ENCODE measurements at places on chromosomes 3 and 15.

DNA sequence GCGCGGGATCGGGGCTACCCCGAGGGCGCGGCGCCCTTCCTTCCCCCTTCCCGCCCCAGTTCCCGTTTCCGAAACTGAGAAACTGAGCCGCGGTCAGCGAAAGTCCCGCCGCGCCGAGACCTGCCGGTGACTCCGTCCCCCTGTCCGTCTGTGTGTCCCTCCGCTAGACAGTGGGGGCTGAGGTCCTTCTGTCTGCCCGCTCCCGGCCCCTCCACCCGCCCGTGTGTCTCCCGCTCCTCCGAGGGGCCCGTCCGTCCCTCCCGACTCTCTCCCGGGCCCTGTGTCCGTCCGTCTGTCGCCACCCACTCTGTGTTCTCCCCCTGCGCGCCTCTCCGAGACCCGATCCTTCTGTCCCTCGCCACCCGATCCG is 426 bp downstream of the PRKCD start:
- DNase-seq = no peak

GRCh38 chr15:85010386-85011159 is 28.9 kb downstream of the PDE8A start:
- DNase-seq = peak; percentile 48

DNA sequence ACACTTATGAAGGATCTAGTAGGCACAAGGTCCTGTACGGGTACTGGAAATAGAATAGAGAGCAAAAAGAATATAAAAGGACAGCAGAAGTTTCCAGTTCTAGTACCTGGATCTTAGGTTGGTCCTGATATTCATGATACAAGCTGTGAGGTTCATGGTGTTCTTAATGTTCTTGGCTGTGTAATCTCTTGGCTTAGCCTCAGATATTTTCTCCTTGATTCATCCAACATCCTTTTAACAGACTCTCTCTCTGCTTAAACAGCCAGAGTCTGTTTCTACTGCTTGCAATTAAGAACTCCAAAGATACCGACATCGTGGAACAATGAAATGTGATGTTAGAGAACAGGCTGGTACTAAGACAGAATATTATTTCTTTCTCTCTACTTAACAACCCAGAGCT is 49.9 kb downstream of the CNTN3 start:
- DNase-seq = no peak

DNA sequence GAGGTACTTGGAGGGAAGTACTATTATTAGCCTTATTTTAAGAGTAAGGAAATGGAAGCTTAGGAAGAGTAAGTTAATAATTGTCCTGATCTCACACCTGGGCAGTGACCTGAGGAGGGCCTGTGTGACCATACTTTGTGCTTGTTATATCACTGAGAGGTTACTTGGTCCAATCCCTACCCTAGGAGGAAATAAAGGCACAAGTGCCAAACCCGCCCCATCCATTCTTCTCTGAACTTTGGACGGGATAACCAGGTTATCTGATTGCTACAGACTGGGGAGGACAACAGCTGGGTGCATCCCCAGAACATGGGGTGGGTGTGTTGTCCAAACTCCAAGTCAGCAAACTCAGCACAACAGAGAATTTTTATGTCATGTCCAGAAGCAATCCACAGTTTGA is 77.7 kb upstream of the NR2E3 start:
- DNase-seq = no peak

GRCh38 chr15:64456634-64457108 is 3.7 kb upstream of the ZNF609 start:
- DNase-seq = no peak

DNA sequence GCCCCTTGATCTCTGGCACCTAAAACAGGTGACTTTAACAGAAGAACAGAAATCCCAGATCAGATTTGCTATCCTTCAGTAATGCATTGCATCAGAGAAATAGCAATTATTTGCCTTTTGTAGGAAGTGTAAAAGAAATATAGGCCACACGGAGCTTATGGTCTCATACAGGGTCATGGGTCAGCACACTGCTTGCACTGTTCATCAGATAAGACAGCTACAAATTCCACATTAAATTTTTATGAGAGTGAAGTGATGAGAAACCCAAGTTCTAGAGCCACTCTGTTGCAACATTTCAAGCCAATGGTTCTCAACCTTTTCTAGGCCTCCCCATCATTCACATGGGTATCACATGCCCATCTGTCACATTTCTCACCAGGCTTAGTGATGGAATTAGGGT is 33.4 kb upstream of the TMEM87A start:
- DNase-seq = no peak

DNA sequence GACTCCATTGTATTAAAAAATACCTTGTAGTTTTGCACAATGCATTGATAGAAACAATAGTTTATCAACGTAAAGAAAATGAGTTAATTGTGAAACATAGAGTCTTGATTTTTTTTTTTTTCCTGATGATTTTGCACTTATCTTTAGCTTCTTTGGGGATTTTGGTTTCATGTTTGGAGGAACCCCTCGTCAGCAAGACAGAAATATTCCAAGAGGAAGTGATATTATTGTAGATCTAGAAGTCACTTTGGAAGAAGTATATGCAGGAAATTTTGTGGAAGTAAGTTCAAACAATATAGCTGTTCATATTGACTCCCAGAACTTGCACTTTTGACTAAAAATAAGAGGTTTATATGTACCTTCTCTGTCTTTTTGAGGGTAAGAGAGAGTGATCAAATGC is 7.0 kb downstream of the DNAJB11 start:
- no peak for DNase-seq

- no peak for DNase-seq
These were observed 33.0 kb downstream of the ALDH1L1 start for GRCh38 chr3:126147147-126147931.

- no peak for DNase-seq
These were observed 98.6 kb downstream of the TPRA1 start for GRCh38 chr3:127491909-127492308.

GRCh38 chr3:171569571-171570132 is 109.4 kb upstream of the TNIK start:
- DNase-seq = no peak

DNA sequence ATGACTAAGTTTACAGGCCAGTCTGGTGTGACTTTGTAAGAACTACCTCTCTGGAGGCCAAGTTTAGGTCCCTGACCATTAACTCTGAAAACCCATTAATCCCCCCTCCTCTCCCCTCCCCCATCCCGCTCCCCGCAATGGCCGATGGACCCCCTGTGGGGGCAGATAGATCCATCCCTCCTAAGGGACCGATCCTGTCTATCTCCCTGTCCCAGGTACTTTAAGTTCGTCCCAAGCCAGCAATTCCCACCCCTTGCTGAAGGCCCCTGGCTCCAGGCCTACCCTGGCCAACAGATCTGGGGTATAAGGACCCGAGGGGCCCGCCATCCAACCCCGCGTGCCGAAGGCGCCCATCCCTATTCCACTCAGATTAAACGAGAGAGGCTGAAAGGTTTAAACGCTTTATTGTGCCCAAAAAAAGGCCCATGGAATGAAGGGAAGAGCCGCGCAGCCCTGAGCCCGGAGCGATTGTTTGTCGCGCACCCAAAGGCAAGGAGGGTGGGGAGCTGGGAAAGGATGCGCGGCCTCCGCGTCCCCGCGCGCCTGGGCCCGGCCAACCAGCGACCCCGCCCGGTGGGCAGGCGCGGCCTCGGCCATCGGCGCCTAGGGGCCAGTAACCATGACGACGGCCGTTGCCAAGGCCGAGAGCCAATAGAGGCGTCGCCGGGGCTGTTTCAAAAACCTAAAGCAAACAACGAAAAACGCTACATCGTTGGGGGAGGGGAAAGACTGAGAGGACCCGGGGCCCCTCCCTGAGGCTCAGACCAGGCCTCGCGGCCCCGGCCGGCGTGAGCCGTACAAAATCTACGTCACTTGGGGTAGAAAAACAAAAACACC is 35.9 kb downstream of the HMCES start:
- peak; percentile 91 for DNase-seq

- DNase-seq = no peak
These were observed 2.5 kb downstream of the OSBPL10 start for GRCh38 chr3:31978553-31978952.

DNA sequence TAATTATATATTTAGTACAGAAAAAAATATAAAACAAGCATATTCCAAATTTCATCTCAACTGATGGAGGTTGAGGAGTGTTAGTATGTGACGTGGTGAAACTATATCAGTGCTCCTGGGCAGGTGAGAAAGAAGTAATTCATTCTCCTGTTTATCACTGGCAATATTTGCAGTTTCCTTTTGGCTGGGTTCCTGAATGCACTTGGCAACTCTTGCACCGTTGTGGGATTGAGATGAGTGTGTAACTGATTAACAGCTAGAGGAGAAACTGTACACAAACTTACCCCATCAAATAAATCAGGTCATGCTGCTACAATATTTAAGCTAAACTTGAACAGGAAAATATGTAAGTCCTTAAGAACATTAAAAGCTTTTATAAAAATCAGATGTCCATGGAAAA is 2.1 kb upstream of the ATP13A4 start:
- no peak for DNase-seq

- DNase-seq = no peak
These were observed 291.9 kb upstream of the STT3B start for GRCh38 chr3:31240874-31241273.

GRCh38 chr15:77002436-77002835 is 7.5 kb downstream of the PSTPIP1 start:
- DNase-seq = no peak

- no peak for DNase-seq
These were observed 1202.3 kb downstream of the NSUN3 start for GRCh38 chr3:95265129-95265528.

DNA sequence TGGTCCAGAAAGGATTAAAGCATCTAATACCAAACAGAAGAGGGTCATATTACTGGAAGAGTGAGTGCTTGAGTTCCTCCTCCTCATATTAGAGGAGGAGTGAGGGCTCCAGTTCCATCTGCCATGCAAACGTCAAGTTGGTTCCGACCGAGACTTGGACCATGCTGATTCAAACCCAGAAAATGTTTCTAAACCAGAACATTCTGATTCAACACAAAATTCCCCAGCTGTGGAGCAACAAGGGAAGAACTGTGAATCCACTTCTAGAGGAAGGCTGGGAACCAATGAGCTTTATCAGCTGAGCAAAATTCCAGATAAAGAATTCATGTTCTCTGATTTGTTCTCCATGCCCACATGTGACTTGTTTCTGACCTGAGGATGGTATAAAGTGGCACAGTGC is 135.6 kb upstream of the WNT5A start:
- no peak for DNase-seq

DNA sequence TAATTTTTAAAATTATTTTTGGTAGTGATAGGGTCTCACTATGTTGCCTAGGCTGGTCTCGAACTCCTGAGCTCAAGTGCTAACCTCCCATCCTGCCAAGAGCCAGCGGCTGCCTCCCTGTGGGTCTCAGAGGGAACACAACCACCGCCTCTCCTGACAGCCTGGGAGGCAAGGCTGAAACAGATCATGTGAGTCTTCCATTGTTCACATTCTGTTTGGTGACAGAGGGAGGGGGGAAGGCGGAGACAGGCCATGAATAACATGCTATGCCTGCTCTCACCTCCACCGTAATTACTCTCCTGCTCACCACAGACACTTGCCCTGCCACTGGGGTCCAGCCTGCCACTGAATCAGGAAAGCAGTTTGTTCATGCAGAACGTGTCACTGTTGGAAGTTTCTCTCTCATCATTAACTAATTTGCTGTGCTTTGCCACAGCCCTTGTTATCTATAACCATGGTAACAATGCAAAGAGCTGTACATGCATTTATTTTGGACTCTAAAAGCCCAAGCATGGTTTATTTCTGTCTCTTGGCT is 78.4 kb upstream of the RASGRF1 start:
- DNase-seq = peak; percentile 64

- DNase-seq = no peak
These were observed 417.4 kb upstream of the ATP11B start for GRCh38 chr3:182375916-182376315.

- no peak for DNase-seq
These were observed 112.9 kb downstream of the GSK3B start for GRCh38 chr3:119981386-119981785.

DNA sequence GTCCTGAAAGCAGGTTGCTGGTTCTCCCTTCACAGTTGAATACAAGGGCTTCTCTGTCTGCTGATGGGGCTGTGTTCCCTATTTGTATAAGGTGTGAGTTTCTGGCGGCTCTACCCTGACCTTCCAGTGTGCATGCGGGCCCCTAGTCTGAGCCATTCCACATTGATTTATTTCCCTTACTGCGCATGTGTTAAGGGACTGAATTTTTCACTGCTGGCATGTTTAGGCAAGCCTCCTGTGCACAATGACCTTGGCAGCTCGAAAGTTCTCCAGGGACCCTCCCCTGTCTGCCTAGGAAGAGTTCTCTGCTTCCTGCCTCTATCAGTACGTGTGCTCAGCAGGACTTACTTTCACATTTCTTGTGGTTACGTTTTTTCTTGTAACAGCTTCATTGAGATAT is 11.4 kb downstream of the TRAK1 start:
- DNase-seq = no peak

GRCh38 chr3:84836961-84837360 is 121.8 kb upstream of the CADM2 start:
- DNase-seq = no peak

DNA sequence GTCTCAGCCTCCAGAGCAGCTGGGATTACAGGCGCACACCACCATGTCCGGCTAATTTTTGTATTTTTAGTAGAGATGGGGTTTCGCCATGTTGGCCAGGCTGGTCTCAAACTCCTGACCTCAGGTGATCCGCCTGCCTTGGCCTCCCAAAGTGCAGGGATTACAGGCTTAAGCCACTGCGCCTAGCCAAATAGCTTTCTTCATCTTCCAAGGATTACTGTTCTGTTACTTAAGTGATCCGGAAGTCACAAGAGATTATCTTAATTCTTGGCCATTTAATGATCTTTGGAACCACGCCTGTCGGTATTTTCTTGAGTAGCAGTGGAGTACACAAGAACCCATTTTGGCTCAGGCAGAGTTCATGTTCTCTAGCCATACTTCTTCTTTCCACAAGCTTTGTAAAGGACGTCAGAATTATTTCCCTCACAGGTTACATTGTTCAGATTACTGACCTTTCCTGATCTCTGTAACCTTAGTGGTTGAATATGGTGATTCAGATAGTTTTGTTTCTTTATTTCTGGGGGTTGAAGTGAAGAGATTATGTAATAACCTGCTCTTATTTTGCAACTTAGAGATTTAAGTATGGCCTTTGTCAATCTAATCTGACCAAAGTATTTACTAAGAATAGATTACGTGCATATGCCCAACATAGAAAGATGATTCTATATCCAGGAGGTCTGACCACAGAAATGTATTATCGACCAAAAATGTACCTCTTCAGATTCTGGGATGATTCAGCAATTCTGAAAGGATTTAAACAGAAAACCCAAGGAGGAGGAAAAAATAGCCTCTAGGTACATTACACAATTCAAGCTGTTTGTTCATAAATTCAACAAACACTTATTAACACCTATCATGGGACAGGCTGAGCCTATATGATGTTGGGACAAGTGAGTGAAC is 132.2 kb downstream of the GREM1 start:
- peak; percentile 84 for DNase-seq

- no peak for DNase-seq
These were observed 29.9 kb upstream of the ADPGK start for GRCh38 chr15:72813345-72814004.

All from A172 (cell line).